HT-29 (cell line): ENCODE measurements at places on chromosomes 13 and 19. TPM values are rescaled to one million over a fixed set of nuclear protein-coding genes. Genes with fewer than 3 reads are reported as not detected.

The ZNF160 gene
- total RNA-seq: 8.5 and 14.9 TPM in 2 replicates

The IRF2BP1 gene
- 119 and 125 TPM in 2 replicates for total RNA-seq

The FAM216B gene
- not detected in 2 replicates for total RNA-seq

The GPI gene
- 401 and 403 TPM in 2 replicates for total RNA-seq

The RPS5 gene
- 5,822 and 6,132 TPM in 2 replicates for total RNA-seq

The MEIS3 gene
- total RNA-seq: 0.37 and 1.1 TPM in 2 replicates

The ZNF491 gene
- not detected in 2 replicates for total RNA-seq

The STK11 gene
- 101 and 114 TPM in 2 replicates for total RNA-seq

The FCER2 gene
- total RNA-seq: not detected in 2 replicates

The ZNF709 gene
- total RNA-seq: 0.15 and 0.83 TPM in 2 replicates

The BST2 gene
- 134 and 172 TPM in 2 replicates for total RNA-seq

The CBLC gene
- 79.7 and 93.2 TPM in 2 replicates for total RNA-seq

The APOC1 gene
- 0.28 and 2.0 TPM in 2 replicates for total RNA-seq

The THSD1 gene
- total RNA-seq: 0.37 and 0.92 TPM in 2 replicates
